ENCODE measurements at places on chromosomes 12 and 14.
A peak's percentile ranks its signal among the peaks of the same experiment; 100 is the strongest.

- no peak for DNase-seq
Observed at GRCh38 chr14:69749956-69750355, 17.0 kb upstream of the SRSF5 start.

- peak; percentile 97 for DNase-seq
Observed at GRCh38 chr14:104932676-104933631, 8.3 kb downstream of the PLD4 start.

GRCh38 chr12:96486751-96487613 lies 2.4 kb upstream of the CFAP54 start:
- peak; percentile 58 for DNase-seq

DNA sequence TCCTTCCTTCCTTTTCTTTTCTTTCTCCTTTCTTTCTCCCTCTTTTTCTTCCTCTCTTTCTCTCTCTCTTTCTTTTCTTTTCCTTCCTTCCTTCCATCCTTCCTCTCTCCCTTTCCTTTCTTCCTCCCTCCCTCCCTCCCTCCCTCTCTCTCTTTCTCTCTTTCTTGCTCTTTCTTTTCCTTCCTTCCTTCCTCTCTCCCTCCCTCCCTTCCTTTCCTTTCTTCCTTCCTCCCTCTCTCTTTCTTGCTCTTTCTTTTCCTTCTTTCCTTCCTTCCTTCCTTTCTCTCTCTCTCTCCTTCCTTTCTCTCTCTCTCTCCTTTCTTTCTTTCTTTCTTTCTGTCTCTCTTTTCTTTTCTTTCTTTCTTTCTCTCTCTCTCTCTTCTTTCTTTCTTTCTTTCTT lies 207.6 kb downstream of the ATP23 start:
- no peak for DNase-seq

DNA sequence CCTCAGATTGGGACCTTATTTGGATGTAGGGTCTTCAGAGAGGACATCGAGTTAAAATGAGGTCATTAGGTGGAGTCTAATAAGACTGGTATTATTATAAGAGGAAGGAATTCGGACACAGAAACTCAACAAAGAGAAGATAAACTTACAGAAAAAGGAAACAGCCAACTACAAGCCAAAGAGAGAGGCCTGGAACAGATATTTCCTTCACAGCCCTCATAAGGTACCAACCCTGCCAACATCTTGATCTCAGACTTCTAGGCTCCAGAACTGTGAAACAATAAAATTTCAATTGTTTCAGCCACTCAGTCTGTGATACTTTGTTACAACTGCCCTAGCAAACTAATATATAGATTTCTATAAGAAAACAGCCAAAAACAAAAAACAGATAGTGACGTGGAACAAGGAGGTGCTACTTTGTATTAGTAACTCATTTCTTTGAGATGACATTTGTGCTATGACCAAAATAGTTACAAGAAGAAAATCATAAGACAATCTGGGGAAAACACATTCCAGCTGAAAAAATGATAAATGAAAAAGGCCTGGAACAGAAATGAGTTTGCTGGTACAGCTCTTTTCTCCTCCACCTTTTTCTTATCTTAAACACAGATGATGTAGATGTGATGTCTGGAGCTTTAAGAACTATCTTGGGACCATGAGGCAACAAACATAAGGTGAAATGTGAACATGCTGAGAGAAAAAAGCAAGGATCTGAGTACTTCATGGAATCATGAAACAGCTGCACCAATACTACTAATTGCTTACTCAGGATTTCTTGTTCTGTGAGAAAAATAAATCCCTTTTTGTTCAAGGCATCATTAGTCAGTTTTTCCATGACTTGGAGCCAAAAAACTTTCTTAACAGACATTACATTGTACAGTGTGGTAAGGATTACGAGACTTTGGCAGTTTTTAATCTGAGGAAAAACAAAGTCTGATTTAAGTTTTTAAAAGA lies 243.2 kb downstream of the ANO6 start:
- no peak for DNase-seq

GRCh38 chr12:71300772-71301675 lies 138.6 kb upstream of the LGR5 start:
- DNase-seq: no peak

GRCh38 chr14:24427537-24428508 lies 1.6 kb downstream of the CBLN3 start:
- DNase-seq: no peak

GRCh38 chr12:43544703-43545102 lies 7.3 kb downstream of the ADAMTS20 start:
- DNase-seq: no peak

DNA sequence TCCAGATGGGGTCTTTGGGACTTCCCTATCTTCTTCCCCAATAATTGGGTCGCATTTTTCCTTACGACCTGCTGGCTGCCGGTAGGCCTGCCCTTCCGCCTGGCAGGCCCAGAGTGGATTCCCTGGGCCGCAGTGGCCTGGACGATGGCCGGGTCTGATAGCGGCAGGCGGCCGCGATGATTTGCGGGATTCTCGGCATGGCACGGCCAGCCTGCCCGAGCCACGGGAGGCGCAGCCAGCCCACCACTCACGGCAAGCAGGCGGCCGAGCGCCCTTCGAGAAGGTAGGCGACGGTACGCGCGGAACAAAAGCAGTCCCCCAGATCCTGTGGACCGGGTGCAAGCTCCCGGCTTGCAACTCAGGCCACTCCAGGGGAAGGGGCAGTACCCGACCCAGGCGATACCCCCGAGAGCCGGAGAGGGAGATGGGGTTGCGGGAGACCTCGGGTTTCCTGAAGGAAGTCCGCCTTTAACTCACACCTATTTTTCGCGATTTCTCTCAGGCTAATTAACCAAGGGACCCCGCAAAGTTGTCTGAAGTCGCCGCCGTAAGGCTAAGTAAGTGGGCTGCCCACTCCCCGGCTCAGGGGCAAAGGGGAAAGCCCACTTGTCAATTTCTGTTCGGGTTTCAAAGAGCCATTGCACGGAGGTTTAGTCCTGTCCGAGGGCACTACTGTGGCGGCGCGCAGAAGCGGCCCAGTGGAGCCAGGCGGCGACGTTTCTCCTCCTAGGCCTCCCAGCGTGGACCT lies 1.4 kb upstream of the GSC start:
- no peak for DNase-seq

GRCh38 chr12:94276725-94277124 lies 128.3 kb downstream of the PLXNC1 start:
- DNase-seq: no peak

GRCh38 chr12:101634724-101635123 lies 40.0 kb downstream of the MYBPC1 start:
- no peak for DNase-seq

- no peak for DNase-seq
Observed at GRCh38 chr12:9340422-9341259, 132.4 kb upstream of the PZP start.

- DNase-seq: no peak
Observed at GRCh38 chr12:108642269-108642870, 8.7 kb upstream of the SELPLG start.

GRCh38 chr14:62946221-62946620 lies 99.0 kb downstream of the KCNH5 start:
- no peak for DNase-seq

DNA sequence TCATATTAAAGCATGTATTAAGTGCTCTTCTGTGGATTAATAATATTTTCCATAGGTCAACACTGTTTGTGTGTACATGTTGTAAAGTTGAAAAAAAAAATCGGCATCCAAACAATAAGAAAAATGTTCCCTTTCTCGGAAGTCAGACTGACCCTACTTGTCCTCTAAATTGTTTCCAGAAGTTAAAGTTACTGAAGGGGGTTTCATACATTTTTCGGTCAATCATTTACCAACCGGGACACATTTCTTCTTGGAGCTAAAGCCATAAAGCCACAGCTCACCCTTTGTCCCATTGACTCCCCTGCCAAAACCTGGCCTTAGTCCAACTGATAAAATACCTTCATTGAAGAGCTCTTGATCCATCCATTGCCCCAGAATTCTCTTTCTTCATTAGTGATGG lies 230.0 kb downstream of the ANO2 start:
- DNase-seq: no peak

DNA sequence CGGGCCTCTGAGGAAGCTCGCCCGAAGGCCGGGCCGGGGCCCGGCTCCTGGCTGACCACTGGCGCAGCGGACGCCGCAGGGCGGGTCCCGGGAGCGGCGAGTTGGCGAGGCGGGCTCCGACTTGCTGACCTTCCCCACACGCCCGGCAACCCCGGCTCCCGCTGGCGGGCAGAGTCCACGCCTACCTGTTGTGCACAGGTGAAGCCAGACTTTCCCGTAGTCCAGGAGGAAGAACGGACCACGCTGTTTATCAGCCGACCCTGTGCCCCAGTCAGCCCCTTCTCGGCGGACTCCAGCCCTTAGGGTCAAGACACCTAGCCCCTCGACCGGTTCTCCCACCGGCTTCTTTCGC lies 407 bp downstream of the HEATR5A start:
- DNase-seq: peak; percentile 80

DNA sequence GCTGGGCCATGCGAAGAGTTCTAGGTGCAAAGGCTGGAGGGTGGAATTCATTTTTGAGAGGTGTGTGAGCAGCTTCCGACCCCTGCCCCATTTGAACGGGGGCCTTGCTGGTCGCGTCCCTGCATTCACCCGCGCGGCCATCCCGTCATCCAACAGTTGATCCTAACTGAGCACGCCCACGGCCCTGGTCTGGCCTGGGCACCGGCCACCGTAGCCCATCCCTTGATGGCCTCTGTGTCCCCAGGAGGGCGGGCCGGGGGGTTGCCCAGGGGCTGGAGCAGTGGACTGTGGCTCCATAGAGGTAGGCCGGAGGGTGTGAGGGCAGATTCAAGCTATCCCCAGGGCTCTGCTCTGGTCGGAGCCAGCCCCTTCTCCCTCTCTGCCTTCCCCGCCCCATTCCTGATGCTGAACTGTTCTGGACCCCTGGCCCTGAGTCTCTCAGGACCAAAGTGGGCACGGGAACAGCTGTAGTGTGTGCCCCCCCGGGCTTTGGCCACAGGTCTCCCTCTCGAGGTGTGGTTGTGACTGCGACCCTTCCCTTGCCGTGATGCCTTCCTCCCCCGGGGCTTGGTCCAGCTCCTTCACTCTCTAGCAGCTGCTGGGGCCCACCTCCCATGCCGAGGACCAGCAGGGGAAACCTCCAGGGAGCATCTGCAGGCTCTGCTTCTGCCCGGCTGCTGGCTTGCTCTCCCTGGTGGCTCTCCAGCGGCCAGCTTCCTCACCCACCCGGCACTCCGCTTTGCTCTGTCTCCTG lies 9.1 kb downstream of the MEG3 start:
- no peak for DNase-seq

- DNase-seq: peak; percentile 52
Observed at GRCh38 chr12:121279071-121279375, 17.5 kb downstream of the CAMKK2 start.

GRCh38 chr12:132640936-132641335 lies 22.4 kb downstream of the P2RX2 start:
- no peak for DNase-seq

- DNase-seq: peak; percentile 74
Observed at GRCh38 chr12:93108985-93109384, 179.9 kb upstream of the EEA1 start.

DNA sequence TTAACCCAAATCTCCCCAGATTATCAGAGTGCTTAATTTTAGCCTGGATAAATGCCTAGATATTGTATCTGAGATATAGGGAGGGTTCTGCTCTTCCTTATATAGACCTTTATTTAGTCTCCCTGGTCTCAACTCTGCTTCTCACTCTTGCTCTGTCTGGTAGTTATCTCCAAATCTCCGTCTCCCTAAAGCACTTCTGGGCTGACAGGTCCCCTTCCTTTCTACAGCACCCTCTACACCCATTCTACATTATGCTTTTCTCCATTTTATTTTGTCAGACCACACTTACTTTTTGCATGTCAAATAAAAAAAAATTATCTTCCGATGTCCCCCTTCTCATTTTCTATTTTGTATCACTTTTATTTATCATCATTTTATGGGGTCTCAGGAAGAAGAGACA lies 2.0 kb upstream of the ERC1 start:
- no peak for DNase-seq

GRCh38 chr12:43044241-43044640 lies 454.7 kb upstream of the PRICKLE1 start:
- no peak for DNase-seq

GRCh38 chr12:47763481-47764346 lies 5.0 kb upstream of the RAPGEF3 start:
- no peak for DNase-seq

DNA sequence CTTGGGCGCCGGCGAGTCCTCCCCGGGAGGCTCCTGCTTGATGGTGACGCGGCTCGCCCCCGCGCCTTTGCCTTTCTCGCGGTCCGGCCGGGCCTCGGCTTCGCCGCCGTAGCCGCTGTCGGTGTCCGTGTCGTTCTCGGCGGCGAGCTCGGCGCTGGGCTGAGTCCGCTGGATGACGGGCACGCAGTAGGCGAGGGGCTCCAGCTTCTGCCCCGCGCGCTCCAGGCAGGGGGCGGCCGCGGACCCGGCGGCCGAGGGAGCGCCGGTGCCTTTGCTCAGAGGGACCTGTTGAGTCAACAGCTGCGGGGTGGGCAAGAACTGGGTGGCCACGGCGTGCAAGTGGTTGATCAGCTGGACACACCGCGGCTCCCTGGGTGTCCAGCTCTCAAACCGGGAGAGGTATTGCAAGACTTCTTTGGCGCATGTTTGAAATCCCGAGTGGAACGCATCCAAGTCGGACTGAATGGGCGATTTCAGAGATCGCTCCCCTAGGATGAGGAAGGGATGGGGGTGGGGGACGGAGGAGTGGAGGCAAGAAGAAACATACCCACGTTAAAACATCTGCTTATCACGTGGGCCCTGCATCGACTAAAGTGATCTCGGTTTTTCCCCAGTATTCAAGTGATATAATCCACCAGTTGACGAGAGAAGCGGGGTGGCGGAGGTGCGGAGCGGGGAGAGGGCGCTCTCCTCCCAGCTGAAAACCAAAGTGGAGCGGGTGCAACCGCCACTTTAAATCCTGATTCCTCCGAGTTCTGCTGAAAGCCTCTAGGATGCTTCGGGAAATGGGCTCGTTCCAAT lies 2.0 kb downstream of the BHLHE41 start:
- DNase-seq: peak; percentile 78

- no peak for DNase-seq
Observed at GRCh38 chr12:116333402-116333801, 55.9 kb upstream of the MED13L start.

DNA sequence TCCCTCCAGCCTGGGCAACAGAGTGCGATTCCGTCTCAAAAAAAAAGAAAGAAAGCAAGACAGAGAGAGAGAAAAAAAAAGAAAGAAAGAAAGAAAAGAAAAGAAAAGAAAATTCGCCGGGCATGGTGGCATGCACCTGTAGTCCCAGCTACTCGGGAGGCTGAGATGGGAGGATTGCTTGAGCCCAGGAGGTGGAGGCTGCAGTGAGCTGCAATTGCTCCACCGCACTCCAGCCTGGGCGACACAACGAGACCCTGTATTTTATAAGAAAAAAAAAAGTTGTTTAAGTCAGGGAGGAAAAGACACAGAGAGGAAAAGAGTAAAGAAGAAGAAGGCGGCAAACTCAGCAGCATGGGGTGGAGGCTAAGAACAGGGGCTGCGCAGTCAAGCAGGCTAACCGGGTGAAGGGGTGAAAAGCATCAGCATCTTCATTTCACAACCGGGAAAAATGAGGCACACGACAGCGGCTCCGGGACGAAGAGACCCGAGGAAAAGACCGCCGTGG lies 557 bp upstream of the FICD start:
- DNase-seq: no peak

GRCh38 chr12:128684352-128684751 lies 139.4 kb downstream of the SLC15A4 start:
- no peak for DNase-seq

Data from GM03348 (cell line).